ENCODE measurements at places on chromosomes 7 and 10. TPM values are rescaled to one million over a fixed set of nuclear protein-coding genes. Genes with fewer than 3 reads are reported as not detected.

The TMEM106B gene
- total RNA-seq = 171 TPM

- no peak for DNase-seq
Measured at GRCh38 chr10:70990681-70991080, 102.3 kb upstream of the PCBD1 start.

DNA sequence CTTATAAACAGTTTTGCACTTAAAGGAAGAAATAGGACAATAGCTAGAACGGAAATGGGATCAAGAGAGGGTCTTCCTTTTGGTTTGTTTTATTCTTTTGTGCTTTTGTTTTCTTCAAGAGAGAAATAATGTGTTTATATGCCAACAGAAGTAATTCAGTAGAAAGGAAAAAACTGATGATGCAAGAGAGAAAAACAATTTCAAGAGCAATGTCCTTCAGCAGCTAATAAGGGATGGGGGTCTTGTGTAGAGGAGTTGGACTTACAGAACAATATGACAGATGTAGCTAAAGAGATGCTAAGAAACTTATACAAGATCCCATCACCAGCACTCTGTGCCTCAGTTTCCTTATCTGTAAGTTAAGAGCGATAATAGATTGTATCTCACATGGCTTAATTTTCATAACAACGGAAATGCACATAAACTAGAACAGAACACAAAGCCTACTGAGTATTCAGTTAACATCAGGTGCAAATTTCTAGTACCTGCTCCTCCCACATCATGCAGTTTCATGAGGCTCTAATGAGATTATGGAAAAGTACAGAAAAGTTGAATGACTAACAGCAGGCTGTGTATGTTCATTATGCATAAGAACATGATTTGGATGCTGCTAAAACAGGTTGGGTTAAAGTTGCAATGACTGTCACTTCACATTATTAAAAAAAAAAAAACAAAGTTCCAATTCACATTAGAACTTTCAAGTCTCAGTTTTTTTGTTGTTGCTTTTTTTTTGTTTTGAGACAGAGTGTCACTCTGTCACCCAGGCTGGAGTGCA is 17.2 kb downstream of the HERPUD2 start:
- DNase-seq = no peak

DNA sequence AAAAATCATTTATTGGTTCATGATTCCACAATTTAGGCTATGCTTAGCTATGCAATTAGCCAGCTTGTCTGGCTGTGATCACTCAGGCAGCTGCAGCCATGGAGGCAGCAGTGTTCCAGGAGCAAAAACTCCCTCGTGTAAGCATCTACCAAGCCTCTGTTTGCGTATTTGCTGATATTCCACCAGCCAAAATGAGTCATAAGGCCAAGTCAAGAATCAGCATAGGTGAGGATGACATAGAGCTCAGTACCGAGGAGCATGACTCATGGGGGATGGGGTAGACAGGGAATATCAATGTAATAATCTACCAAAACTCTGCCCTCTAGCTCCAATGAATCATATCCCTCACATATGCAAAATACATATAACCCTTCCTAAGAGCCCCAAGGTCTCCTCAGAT is 63.3 kb downstream of the IMMP2L start:
- DNase-seq = peak; percentile 84

DNA sequence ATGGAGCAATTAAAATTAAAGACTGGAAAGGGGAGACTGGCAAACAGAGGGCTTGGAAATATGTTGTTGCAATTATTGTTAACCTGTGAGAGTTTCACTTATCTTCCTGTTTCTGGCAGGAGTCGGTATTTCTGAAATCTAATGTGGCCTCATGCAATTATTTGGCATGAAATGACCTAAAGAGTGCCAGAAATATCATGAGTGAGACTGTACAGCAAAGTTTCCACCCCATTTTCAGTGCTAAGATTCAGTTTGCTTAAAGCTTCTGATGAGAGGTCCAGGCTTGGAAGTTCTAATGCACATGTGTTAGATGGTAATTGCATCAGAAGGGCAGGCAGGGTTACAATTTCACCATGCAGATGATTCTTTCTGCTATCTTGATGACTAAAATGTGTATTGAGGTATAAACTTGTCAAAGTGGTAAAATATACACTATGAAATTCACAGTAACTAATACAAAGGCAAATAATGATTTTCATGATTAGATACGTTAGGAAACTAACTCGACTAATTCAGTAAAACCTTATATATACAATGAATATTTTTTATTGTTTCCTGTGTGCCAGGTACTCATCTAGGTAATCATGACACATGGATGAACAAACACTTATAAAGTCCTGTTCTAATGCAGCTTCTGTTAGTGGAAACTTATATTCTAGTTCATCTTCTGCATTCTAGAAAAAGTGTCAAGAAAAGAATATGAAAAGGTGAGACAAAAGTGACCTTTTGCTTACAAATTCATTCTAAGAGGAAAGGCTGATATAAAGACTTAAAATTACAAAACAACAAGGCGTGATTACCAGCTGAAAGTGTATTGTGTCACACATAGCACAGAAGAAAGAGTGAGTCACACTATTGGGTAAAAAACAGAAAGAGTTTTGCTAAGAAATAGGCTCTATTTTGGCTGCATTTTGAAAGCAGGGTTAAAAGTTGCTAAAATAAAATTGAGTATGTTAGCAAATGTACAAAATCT is 533.4 kb upstream of the SEMA3D start:
- DNase-seq = peak; percentile 6

The NACAD gene
- total RNA-seq = 3.2 TPM

DNA sequence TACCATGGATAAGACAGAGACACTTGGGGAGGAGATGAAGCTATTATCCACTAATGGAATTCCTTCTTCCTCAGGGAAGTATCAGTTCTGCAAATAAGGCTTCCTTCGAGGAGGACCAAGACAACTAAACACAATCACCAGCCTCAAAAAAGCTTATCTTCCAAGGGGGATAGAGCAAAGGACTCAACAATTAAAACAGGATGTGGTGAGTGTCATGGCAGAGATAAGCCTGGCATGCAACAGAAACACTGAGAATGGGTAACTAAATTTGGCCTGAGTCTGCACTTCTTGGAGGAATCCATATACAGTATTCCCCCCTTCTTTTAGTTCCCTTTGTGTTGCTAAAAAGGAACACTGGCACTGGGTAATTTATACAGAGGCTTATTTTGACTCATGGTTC is 1285.2 kb downstream of the GATA3 start:
- no peak for DNase-seq

The TUBAL3 gene
- total RNA-seq = not detected
